T-helper 1 cell (primary cell): ENCODE measurements at places on chromosomes 1 and 21.

DNA sequence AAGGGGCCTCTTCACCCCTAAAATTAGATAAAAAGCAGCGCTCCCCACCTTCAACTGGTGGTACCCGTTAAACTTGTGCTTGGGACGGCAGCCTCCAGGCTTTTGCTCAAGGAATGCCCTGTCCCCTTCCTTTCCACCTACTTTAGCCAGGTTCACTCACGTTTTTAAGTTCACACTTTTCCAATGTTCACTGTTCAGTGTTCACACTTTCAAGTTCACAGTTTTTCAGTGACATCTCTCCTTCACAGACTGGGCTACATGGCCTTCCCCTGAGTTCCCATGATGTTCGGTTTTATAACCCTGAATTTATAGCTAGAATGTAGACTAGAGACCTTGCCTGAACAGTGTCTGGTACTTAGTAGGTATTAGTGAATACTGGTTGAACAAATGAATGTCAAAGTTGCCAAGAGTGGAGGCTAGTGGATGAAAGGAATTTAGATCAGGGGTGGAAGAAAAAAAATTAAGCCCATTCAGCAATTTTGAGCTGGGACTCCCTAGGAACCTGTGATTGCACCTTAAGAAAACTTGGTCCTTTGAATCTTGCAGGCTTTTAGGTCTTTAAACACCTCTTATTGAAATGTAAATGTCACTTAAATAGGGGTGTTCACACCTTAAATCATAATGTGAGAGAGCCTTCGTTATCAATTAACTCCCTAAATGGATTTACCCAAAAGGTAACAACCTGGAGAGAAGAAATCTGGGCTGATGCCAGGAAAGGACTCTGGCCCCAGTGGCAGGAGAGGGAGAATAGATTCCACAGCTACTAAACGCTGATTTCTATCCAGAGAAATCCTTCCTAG, 12.3 kb downstream of the BTG2 start:
- DNase-seq, result no peak

DNA sequence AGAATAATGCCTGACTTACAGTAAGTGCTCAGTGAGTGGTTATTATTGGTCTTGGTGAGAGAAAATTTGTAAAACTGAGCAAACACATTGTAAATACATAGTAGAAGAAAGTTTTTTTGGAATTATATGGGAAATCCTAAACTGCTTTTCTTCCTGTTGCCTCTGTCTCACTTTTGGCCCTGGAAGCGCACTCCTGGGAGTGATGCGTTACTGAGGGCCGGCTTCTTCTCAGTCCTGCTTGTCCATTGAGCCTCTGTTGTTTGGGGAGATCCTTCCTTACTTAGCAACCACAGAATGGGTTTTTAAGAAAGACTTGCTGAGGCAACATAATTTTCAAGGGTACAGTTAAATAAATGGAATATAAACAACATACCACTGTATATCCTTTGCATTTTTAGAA, 166.0 kb downstream of the EDEM3 start:
- no peak for DNase-seq

GRCh38 chr1:234598974-234599616, 10.9 kb downstream of the IRF2BP2 start:
- DNase-seq, result no peak

DNA sequence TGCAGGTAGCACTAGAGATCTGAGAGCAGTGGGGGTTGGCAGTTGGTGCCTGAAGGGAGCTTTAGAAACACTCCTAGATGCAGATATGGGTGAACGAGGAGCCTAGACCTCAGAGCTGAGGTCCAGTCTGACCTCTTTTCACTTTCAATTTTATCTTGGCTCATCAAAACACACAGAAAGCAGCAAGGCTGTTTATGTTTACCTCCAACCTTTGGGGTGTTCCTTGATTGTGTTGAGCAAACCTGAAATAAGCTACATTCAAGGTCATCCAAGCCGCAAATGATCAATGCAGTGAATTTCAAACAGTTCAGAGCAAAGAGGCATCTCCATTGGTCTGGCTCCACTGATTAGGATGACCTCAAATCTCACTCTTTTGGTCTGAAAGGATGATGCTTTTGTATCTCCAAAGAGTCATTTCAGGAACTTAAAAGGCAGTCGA, 1.3 kb downstream of the LY9 start:
- DNase-seq, result no peak

GRCh38 chr21:37582590-37582989, 216.0 kb downstream of the DYRK1A start:
- no peak for DNase-seq

DNA sequence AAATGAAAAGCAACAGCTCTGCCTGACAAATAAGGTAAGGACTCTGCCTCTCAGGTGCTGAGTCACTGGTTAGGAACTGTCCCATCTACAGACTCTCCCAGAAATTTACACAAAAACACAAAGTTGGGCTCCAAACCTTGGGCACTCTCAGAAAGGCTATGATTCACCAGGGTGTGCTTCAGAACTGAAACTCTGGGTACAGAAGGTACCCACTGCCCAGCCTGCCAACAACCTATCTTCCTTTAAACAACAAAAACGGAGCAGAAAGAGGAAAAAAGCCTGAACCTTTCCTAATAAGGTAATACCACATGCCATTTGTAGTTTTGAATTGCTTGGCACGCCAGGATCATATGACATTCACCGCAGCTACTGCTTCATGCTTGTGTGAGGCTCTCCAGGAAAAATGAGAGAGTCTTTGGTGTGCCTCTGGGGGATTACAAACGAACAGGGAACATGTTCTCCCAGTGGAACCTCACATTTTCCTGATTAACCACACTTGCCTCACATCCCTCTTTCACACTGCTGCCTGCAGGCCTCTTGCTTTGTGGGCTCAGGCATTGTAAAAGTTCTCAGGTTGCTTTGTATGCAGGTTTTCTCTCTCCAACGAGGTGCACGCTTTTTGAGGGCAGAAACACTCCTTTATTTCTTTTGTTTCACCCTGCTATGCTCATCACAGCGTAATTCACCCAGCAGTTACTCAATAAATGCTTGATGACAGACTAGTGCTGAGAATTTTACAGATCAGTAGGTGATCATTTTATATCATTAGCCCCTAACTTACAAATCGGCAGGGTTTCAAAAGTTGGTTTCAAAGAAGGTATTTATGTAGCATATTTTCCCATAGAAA, 65.1 kb downstream of the GADD45A start:
- DNase-seq, result peak; percentile 6

DNA sequence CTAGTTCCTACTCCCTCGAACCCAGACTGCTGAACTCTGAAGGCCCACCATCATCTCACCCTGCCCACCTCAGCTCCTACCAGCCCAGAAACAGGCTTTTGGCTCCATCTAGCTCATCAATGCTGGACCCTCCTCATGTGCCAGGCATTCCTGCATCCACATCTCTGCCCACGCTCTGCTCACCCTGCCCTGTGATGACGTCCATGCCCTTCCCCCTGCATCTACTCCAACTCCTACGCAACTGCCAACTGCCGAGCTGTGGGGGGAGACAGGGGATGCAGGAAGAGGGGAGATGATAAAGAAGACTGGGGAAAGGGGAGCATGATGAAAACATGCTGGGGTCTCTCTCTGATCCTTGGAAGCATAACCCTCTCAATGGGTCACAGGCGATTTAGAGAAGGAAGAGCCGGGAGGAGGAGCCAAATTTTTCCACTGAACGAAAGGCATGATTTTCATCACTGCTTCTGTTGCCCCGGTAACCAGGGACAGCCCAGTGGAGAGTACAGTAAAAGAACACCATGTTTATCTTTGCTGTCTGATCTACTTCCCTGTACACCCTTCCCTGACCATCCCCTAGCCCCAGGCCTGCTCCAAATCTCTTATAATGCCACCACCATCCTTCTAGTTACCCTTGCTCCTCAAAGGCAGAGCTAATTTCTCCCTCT, 44.3 kb downstream of the CD34 start:
- DNase-seq, result no peak

GRCh38 chr1:24369199-24369598, 44.4 kb downstream of the STPG1 start:
- no peak for DNase-seq

DNA sequence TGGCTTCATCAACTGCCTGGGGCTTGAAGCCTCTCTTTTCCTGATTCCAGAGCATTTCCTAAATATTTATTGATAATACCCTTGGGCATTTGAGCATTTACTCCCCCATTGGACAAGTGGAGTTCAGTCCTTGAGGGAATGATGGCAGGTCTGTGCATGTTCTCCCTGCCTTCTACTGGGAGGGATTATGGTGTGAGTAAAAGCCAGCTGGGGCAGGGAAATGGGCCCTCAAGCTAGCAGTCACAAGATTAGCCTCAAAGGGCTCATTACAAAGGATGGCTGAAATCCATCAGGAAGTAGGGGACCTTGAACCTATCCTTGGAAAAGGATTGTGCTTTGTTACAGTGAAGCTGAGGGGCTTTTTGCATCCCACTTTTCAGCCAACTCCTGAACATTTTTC, 24.2 kb upstream of the OSBPL9 start:
- DNase-seq, result no peak

- DNase-seq, result no peak
Observed at GRCh38 chr1:66033781-66034180, 241.1 kb downstream of the PDE4B start.

- no peak for DNase-seq
Observed at GRCh38 chr1:219323426-219323825, 149.7 kb downstream of the LYPLAL1 start.

- DNase-seq, result no peak
Observed at GRCh38 chr1:234611225-234611846, 1.4 kb upstream of the IRF2BP2 start.

GRCh38 chr21:24976238-24976637, 631.0 kb downstream of the MRPL39 start:
- DNase-seq, result no peak

GRCh38 chr1:18041102-18041501, 66.5 kb upstream of the IGSF21 start:
- no peak for DNase-seq

GRCh38 chr1:67390041-67390887, 39.9 kb downstream of the SERBP1 start:
- DNase-seq, result no peak

GRCh38 chr1:18970762-18971161, 14.3 kb upstream of the IFFO2 start:
- no peak for DNase-seq

- DNase-seq, result no peak
Observed at GRCh38 chr1:16145030-16145661, 10.7 kb downstream of the EPHA2 start.

DNA sequence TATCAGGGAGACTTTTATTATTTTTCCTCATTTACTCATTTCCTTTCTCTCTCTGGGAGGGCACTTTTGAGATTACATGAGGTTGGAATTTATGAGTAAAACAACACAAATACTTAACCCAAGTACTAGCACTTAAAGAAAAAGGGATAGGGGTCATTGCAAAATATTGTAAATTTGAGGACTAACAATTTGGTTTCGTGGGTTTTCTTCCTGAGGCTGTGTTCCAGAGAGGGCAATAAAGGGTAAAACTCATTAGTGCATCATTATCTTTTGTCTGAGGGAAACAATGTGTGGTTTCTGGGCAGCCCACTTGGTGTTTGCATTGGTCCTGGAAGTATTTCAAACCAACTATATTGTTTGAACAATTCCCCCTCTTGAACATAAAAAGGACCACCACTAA, 96.5 kb downstream of the GREM2 start:
- DNase-seq, result no peak

DNA sequence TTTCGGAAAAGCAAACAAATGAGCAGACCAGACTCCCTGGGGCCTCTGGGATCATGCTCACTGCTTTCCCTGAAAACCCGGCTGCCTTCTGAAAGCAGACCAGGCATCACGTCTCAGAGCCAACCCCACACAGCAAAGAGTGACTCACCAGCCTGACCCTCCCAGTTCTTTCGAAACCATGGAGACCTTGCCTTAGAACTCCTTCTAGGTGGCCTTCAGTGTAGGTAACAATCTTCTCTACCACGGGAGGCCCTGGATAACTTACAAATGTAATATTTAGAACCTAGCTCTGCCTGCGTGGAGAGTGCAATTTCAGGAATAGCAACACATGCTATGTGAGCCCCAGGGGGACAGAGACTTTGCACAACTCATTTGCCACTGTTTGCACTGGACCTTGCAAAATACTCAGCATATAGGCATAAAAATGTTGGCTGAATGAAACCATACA, 105.2 kb downstream of the SUSD4 start:
- no peak for DNase-seq

GRCh38 chr1:26190373-26190987, at the start of gene CATSPER4:
Gene CATSPER4, plus strand, starts transcription at chr1:26190602. Its CDS starts 26 bp downstream, at chr1:26190628.
- no peak for DNase-seq

DNA sequence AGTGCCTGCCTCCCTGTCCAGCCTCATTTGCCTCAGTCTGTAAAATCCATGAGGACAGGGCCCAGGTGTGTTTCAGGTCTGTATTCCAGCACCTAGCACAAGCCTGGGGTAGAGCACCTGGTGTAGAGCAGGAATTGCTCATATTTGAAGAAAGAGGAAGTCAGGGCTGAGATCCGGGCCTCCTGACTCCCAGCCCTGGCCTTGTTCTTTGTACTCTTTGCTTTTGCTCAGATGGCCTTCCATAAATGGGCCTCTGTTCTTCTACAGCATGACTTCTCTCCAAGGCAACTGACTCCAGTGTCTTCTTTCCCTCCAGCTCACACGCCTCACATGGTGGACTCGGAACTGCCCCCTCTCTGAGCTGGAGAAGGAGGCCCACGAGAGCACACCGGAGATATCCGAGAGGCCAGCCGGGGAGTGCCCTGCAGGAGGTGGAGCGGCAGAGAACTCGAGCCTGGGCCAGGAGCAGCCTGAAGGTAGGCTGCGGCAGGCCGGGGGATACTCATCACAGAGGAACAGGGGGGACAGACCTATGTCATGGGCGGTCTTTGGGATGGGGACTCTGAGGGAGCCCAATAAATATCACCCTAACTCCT, 19.7 kb downstream of the SLC5A9 start:
- DNase-seq, result no peak

DNA sequence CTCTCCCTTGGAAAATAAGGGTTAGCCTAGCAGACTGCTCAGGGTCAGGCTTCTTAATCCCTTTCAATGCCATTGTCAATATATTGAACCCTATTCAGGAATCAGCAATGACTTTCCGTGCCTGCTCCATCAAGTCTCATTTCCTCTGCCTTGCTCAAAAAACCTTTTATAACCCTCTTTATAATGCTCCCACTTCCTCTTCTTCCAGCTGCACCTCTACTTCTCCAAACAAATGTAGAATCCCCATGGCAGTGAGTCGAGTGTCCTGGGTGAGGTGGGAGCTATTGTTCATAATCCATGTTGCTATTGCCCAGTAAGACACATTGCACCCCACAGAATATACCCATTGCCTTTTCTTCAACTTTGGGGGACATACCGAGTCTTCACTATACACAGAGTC, 58.6 kb downstream of the OLIG1 start:
- no peak for DNase-seq

DNA sequence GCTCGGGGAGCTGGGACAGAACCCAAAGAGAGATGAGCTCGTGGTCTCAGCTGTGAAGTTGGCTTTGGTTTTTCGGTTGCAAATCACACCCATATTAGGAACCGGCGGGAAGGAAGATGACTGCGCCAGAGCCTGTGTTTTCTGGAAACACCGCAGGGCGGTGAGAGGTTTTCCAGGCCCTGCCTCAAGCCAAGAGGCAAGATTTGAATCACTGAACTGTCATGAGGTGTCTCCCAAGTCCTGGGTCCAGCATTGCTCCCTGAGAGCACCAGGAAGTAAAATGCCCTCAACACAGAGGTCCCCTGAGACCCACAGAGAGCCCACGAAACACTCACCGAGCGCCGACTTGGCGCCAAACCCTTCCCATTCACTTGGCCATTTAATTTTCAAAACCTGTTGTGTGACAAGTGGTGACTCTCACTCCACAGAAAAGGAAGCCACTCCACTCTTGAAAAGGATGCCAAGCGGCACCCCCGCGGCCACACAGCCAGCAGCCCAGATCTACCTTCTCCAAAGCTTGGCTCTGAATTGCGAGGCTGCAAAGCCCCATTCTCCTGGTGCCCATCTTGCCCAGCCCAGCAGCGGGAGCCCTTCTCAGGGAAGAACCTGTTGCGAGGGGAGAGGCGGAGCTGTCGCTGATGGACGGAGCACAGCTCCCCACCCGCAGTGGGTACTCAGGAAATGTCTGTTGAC, 99.0 kb upstream of the RUNX3 start:
- DNase-seq, result no peak
